NCI-H748 treated with DMSO at 0.1 percent for 48 hours (cell line): ENCODE measurements at places on chromosomes 5 and 9.

DNA sequence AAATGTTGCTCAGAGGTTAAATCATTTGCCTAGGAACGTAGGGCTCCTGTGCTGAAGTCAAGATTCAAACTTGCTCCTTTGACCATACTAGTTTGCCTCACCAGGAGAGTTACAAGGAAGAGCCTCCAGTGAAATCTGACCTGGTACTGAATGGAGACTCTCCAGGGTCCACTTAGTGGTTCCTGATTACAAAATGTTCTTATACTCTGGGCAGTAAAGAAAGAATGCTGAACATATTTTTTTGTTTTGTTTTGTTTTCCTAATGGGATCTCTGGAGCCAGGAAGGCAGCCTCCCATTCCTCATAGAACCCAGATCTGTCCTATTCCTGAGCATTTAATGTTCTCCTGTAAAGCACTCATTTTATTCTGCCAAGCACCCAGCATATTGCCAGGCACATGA lies 256.5 kb upstream of the CLINT1 start:
- DNase-seq: no peak

- no peak for DNase-seq
Observed at GRCh38 chr5:1063661-1064382, 48.0 kb downstream of the SLC12A7 start.

- peak; percentile 36 for DNase-seq
Observed at GRCh38 chr5:1008451-1009358, at the start of gene NKD2. TSS of gene NKD2 (plus strand) at chr5:1008802. CDS start at chr5:1009058, 256 bp downstream.

DNA sequence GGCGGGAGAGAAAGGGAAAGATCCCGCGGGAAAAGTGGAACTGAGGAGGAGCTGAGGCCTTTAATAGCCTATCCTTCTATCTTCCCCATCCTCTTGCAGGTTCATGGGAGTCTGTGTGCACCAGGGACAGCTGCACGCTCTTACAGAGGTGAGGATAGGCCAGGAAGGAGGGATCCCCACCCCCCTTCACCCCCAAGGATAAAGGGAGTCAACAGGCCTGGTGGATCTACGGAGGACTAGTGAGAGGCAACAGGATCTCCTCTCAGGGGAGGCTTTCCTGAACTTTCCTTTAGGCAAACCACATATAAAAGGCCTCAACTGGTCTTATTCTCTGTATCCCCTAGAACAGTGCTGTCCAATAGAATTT lies 1.1 kb downstream of the TESK1 start:
- DNase-seq: no peak

DNA sequence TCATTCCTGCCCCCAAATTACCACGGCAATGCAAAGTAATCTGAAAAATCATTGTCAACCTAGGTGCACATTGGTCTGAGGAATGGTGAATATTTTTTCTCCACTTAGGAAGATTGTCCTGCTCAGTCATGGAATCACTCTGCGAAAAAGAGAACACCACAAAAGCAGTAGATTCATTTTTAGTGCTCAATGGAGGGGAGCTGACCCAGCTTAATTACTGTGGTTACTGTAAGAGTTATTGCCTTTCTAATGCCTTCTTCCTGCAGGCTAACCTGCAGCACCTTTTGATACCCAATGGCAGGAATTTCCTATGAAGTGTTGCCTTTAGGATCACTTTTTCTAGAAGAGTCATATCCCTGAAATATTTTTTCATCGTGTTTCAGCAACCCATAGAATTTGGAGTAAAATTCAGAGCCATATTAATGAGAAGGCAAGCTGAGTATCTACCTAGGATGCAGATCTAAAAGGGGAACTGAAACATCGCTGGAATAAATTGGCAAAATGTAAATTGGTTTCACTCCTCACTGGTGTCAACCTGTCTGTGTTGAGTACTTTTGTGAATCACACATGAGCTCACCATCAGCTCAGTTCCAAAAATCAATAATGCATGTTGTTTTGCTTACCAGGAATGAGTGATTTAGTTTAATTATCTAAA lies 464.5 kb downstream of the CSNK1G3 start:
- DNase-seq: no peak

GRCh38 chr9:696332-697323 lies 144.9 kb upstream of the DMRT1 start:
- no peak for DNase-seq

DNA sequence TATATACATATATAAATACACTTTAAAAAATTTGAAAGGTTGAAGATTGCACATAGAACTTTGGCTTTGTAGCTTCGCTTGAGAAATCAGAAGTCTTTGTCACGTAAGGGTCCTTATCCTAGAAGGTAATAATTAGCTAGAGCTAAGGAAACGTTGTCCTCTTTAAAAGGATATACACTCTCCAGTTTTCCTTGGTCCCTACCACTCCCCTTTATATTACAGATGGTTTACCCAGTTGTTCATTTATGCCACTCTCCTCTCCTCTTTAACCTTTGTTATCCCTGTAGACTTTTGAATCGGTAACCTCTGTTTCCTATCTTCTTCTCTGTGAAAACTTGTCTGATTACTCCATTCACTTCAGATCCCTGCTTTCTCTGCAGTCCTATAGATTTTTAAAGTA lies 1101.0 kb upstream of the SEMA6A start:
- no peak for DNase-seq
